ENCODE measurements at places on chromosomes 2 and 18. TPM values are rescaled to one million over a fixed set of nuclear protein-coding genes. Genes with fewer than 3 reads are reported as not detected.

DNA sequence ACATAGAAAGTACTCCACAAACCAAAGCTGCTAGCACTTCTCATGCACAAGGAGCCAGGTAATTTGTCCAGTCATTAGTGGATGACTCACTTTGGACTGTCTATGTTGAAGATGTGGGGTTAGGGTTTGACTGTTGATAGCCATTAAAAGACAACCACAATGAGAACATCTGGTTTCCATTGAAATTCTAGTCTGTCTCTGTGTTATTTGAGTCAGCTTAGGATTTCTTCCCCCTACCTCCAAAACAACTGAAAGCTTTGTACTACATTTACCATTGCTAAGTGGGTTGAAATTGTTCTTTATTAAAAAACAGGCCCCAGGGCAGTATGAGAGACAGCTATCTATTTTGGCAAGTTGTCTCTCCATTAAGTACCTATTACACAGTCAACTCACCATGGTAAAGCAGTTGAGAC, 50.2 kb upstream of the ANKRD44 start:
- no peak for DNase-seq

Gene ACMSD
- 0.44 TPM for polyA plus RNA-seq

GRCh38 chr18:75143851-75144250, 65.1 kb downstream of the PTGR3 start:
- no peak for DNase-seq

Gene WNT10A
- not detected for polyA plus RNA-seq

DNA sequence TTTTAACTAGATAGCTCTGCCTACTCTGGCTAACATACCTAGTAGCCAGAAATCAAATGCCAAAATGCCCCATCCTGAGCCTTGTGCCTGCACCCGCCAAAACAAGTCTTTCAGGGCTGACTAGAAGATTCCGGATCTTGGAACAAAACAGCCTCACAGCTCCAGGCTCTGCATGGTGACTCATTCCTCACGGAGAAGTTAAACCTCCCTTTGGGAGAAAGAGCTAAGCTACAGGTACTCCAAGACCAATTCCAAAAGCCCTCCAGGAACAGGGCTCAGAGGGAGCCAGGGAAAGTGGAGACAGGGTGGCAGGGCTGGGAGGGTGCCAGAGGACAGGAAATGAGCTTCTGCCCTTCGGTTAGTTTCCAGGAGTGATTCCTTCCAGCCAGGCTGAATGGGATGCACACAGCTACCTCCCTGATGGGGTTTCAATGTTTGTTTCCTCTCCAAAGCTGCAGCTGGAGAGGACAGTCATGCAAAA, 295.6 kb downstream of the TNS1 start:
- DNase-seq: no peak

All from forelimb muscle (tissue), 1 donor.